Activated CD8-positive, alpha-beta T cell treated with anti-CD3 and anti-CD28 coated beads for 36 hours (primary cell): ENCODE measurements at places on chromosomes 2 and 18. TPM values are rescaled to one million over a fixed set of nuclear protein-coding genes. Genes with fewer than 3 reads are reported as not detected.

GRCh38 chr2:151979694-151980093 is 119.2 kb downstream of the CACNB4 start:
- no peak overlapping the region for H3K4me3 ChIP-seq
- H3K4me1 ChIP-seq: peaks cover 10% of the 10 kb centered on the region
- peaks cover 10% of the 10 kb centered on the region for H3K27me3 ChIP-seq

GRCh38 chr18:10792181-10792580 is 266.4 kb downstream of the NAPG start:
- no peak overlapping the region for H3K27ac ChIP-seq
- no peak for DNase-seq
- no peaks in the 10 kb centered on the region for H3K36me3 ChIP-seq
- H3K4me3 ChIP-seq: no peak overlapping the region
- peaks cover 8% of the 10 kb centered on the region for H3K27me3 ChIP-seq

DNA sequence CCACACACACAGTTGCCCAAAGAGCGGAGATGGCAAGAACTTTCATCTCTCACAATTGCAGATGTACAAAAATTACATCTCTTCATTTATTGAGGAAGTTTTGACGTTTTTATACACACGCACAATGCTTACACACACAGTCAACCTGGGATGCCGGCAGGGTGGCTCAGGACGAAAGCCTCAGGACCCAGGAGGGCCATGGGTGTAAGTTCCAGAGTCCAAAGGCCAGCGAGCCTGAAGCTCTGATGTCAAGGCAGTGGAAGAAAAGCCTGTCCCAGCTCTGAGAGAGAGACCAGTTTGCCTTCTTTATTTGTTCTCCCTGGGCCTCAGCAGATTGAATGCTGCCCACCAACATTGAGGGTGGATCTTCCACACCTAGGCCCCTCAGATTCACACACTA is 10.1 kb downstream of the AMER3 start:
- H3K27ac ChIP-seq: no peak overlapping the region
- H3K4me3 ChIP-seq: no peak overlapping the region
- H3K4me1 ChIP-seq: no peaks in the 10 kb centered on the region
- no peak for DNase-seq
- H3K36me3 ChIP-seq: no peaks in the 10 kb centered on the region
- peaks cover 3% of the 10 kb centered on the region for H3K27me3 ChIP-seq

- no peak overlapping the region for H3K27ac ChIP-seq
- no peaks in the 10 kb centered on the region for H3K27me3 ChIP-seq
- no peak overlapping the region for H3K4me3 ChIP-seq
Observed at GRCh38 chr2:236517251-236518031, 52.2 kb upstream of the ACKR3 start.

Gene FBLN7
- total RNA-seq: 7.4 TPM

Gene LINC00305
- total RNA-seq: not detected

- no peak for DNase-seq
- H3K27ac ChIP-seq: no peak overlapping the region
- H3K27me3 ChIP-seq: no peaks in the 10 kb centered on the region
- no peaks in the 10 kb centered on the region for H3K36me3 ChIP-seq
Observed at GRCh38 chr2:51297488-51297887, 265.6 kb upstream of the NRXN1 start.

DNA sequence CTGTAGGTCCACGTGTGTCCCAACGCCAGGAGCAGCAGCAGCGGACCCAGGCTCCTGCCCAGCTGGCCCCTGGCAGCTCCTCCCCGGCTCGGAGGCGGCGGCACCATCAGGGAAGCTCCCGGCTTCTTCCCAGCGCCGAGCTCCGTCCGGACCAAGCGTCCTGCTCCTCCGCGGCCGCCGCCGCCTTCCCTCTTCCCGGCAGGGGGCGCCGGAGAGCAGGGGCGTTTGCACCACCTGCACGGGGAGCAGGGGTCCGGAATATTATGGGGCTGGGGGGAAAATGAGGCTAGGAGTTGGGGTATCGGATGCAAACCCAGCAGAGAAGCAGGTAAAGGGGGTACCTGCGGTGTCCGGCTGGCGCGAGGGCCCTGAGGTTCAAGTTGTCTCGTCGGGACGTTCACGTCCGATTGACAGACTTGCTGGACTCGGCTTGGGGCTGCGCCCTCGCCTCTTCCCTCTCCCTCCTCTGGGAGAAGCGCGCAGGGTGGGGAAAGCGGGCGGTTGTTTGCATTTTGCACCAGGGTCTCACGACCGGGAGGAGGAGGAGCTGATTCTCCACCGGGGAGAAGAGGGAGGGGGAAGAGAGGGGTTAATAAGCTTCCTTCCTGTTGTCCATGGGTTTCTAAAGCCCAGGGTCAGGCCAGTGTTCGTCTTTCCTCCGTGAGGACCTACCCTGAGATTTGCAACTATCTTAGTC is at the start of gene CCBE1:
TSS of gene CCBE1 (minus strand) at position 188 of the 697 bp plus-strand sequence.
- H3K27me3 ChIP-seq: peaks cover 52% of the 10 kb centered on the region
- no peak within 1 kb of the TSS for H3K4me3 ChIP-seq
- no peaks in the 10 kb centered on the region for H3K36me3 ChIP-seq
- peak; percentile 55 for DNase-seq
- H3K27ac ChIP-seq: no peak within 1 kb of the TSS
- H3K4me1 ChIP-seq: peaks cover 8% of the 10 kb centered on the region

GRCh38 chr2:224716921-224717320 is 756 bp upstream of the CCDC195 start:
- no peak for DNase-seq
- no peak overlapping the region for H3K27ac ChIP-seq
- H3K4me3 ChIP-seq: no peak overlapping the region

Gene PLEKHH2
- total RNA-seq: 0.43 TPM

DNA sequence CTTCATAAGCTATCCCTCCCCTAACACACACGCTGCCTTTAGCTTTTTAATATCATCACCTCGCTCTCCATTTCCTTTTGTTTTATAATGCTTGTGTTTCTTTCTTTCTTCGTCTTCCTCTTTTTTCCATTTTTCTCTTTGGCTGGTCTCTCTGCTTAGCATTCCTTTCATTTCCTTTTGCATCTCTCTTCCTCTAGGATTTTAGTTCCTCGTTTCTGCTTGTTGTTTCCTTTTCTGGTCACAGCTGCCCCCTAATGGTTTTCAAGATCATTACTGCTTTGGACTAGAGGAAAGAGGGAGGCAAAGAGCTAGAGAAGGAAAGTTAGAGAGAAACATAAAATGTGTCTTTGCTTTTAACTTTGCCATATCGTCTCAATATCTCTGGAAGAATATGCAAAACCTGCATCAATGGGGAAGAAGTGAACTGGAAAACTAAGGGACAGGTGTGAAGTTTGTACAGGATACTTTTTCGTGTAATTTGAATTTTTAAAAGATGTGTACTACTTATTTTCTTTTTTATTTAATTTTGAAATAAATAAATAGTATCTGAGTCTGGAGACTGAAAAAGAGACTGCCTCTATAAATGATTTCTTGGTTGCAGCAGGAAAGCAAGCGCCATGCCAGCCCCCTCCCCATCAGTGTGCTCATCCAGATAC is 6.3 kb upstream of the NRP2 start:
- peaks cover 14% of the 10 kb centered on the region for H3K27me3 ChIP-seq
- no peaks in the 10 kb centered on the region for H3K36me3 ChIP-seq
- H3K27ac ChIP-seq: no peak overlapping the region
- peaks cover 4% of the 10 kb centered on the region for H3K4me1 ChIP-seq
- DNase-seq: no peak

Gene SERPINB3
- not detected for total RNA-seq

DNA sequence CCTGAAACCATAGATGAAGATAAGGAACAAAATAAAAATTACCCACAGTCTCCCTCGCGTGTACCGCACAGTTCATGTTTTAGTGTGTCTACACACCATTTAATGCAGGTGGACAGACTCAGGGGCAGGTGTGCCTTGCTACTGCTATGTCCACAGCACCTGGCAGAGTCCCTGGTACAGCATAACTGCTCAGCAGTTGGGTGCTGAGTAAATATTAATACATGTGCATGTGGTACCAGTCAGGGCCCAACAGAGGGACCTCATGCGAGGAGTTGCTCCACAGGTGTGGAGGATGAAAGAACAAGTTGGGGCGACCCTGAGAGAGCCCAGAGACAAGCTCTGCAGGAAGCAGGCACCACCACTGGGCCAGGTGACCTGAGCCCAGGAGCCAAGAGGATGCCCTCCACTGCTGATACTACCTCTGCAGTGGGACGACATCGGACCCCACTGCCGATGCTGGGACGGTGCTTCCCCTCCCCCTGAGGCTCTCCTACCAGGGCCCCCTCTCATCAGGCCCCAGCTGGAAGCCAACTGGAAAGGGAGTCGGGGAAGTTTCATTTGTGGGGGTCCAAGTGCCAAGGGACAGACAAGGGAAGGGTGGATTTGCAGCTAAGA is 100.8 kb downstream of the NEDD4L start:
- no peak for DNase-seq
- H3K4me3 ChIP-seq: no peak overlapping the region
- H3K4me1 ChIP-seq: peaks cover under 1% of the 10 kb centered on the region
- H3K27ac ChIP-seq: no peak overlapping the region
- no peaks in the 10 kb centered on the region for H3K36me3 ChIP-seq
- peaks cover under 1% of the 10 kb centered on the region for H3K27me3 ChIP-seq

GRCh38 chr2:208042041-208042440 is 16.7 kb upstream of the PLEKHM3 start:
- H3K36me3 ChIP-seq: no peaks in the 10 kb centered on the region
- no peak overlapping the region for H3K4me3 ChIP-seq
- DNase-seq: no peak
- no peaks in the 10 kb centered on the region for H3K27me3 ChIP-seq
- H3K4me1 ChIP-seq: peaks cover 2% of the 10 kb centered on the region
